Lung (tissue), 17 donors: ENCODE measurements at places on chromosomes 2 and 18. TPM values are rescaled to one million over a fixed set of nuclear protein-coding genes. Genes with fewer than 3 reads are reported as not detected.

PROKR1 gene
- not detected for polyA plus RNA-seq

AQP12A gene
- polyA plus RNA-seq, result not detected

SLC11A1 gene
- 359 TPM for polyA plus RNA-seq

LCT gene
- 0.02 TPM for polyA plus RNA-seq

GCKR gene
- 0.28 TPM for polyA plus RNA-seq

KHK gene
- 3.1 TPM for polyA plus RNA-seq

DNA sequence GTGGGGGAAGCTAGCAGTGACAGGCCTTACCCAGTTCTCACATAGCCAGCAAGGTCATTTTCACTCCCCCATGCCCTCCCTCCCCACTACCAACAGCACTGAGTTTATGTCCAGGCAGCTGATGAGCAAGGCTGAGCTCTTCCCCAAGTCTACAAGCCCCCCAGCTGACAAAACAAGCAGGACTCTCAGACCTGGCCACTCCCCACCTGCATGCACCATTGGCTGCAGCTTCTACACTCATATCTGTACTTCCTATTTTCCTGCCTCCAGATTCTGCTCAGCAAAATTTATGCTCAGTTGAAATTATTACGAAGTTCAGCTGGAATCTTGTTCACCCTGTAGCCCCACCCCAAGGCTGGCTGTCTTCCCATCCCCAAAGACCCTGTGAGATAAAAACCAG lies 339.3 kb downstream of the ARL6IP6 start:
- no peak for DNase-seq

DNA sequence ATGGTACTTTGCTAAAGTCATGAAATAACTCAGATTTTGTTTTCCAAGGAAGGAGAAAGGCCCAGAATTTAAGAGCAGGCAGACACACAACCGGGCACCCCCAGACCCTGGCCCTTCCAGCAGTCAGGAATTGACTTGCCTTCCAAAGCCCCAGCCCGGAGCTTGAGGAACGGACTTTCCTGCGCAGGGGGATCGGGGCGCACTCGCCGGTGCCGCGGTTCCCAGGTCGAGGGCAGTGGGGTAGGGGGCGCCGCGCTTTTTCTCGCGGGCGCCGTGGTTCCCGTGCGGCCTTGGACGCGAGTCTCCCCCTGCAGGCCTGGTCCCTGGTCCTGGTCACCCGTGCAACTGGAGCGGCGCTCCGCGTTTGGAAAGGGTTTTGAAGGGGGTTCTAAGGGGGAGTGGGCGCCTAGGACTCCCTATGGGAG lies 1.2 kb downstream of the ZNF236 start:
- peak; percentile 57 for DNase-seq

DNA sequence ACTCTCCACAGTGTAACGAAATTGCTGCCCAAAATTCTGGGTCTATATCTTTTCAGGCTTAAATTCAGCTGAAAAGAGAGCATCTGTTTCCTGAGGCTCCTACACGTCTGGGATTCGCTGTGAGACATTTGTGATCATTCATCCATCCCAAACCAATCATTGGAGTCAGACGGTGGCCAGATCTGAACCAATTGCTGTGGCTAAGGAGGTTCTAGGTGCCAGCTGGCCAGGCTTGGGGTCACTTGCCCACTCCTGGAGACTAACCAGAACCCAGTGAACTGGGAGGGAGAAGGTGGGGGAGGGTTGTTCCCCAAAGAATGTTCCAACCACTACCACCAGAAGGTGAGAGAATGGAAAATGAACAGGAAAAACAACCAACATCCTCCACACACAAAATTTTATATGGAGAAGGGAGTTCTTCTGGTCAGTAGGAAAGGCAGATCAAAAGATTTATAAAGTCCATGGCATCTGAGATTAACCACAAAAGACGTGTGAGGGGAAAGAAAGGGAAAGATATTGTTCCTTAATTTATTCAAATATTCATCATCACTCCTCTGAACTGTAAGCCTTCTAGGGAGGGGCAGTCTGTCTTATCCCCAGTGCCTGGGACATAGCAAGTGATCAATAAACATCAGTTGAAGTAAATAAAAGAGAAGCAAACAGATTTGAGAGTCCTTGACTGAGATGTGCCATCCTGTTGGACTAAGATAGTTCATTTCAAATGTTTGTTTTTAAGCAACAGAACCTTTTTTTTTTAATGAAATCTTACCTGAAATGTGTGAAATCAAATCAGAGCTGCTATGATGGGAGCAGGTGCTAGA lies 3.0 kb upstream of the RTKN start:
- DNase-seq, result no peak

GRCh38 chr18:6871566-6871965 lies 142.1 kb downstream of the ARHGAP28 start:
- DNase-seq, result no peak

DNA sequence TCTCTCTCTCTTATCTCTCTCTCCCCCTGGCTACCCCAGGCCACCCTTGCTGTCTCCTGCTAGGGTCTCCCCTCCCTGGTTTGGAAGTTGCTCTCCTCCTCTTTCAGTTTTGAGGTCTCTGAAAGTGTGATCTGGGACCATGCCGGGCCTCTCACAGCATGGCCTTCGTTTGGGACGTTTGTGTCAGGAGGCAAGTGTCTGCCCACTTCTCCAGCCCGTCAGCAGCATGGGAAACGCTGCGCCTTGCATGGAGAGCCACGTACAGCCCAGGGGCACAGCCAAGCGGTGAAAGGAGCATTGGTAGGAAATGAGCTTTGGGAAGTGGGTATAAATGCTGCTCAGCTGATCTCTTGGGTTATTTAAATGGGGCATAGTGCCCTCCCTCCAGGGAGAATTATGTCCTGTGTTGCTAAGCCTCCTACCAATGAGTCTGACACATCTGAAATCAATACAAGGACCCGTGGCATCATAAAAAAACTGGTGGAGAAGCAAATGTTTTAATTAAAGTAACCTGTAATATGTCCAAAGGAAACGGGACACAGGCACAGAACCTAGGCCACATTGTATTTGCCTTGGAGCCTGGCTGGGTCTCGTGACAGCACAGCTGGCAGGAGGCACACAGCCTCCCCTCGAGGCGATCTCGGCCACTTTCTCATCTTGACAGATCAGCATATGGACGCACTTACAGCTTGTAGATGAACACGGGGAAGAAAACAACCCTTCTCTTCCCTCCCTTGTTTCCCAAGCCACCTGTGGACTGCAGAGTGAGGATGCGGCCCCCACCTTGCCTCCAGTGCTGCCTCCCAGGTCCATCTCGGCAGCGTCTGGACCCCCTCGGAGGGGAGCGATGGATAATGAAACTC lies 72.7 kb downstream of the SH3RF3 start:
- DNase-seq, result peak; percentile 36

DNA sequence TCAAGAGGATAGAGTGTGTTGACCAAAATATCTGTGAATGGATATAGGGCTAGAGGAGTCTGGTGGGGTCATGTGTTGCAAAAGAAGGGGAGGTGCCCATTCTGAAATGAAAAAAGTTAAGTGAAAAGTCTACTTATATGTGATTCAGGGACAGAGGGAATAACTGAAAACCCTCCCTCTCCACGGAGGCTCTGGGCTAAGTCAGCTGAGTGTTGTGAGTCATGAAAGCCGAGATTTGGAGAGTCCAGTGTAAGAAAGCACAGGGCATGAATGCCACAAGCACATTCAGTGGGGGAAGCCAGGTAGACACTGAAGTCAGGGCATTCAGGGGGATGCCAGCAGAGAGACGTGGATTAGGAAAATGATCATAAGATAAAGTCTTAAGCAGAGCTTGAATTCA lies 871.9 kb downstream of the TSN start:
- DNase-seq, result no peak

DNA sequence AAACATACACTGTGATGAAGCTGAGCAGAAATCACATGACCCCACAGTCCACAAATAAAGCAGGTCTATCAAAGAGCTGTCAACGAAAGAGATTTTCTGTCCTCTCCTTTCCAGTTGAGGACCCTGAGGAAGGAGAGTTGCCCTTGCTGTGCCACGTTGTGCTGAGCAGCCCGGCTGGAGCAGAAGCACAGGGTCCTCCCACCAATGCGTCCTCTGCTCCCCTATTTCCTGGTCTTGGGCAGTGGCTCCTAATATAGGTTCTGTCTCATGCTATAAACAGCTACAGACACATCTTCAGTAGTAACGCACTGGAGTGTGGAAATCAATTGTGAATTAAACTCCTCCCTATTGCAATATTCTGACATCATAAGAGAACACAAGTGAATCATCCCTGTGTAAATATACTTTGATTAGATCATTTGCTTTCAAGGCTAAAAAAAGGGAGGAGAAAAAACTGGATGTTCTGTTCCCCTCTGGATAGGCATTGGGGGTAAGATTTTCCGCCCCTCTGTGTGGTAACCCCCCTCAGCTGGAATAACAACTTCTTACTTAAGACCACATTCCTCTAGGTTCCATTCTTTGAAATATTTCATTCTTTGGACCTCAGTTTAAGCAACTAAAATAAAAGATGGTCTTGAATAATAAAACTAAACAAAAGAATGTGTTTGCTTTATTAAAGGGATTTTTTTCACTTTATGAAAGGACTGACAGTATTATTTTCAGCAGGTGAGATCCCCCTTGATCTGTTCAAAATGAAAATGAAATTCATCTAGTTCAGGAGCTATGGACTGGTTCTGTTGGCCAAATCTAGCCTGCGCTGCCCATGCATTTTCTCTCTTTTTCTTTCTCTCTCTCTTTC lies 8.3 kb upstream of the RHOB start:
- DNase-seq, result no peak

GRCh38 chr2:211463397-211463796 lies 907.0 kb downstream of the CPS1 start:
- no peak for DNase-seq

- DNase-seq, result no peak
These were observed 970.6 kb upstream of the ACVR2A start for GRCh38 chr2:146874260-146874658.

DNA sequence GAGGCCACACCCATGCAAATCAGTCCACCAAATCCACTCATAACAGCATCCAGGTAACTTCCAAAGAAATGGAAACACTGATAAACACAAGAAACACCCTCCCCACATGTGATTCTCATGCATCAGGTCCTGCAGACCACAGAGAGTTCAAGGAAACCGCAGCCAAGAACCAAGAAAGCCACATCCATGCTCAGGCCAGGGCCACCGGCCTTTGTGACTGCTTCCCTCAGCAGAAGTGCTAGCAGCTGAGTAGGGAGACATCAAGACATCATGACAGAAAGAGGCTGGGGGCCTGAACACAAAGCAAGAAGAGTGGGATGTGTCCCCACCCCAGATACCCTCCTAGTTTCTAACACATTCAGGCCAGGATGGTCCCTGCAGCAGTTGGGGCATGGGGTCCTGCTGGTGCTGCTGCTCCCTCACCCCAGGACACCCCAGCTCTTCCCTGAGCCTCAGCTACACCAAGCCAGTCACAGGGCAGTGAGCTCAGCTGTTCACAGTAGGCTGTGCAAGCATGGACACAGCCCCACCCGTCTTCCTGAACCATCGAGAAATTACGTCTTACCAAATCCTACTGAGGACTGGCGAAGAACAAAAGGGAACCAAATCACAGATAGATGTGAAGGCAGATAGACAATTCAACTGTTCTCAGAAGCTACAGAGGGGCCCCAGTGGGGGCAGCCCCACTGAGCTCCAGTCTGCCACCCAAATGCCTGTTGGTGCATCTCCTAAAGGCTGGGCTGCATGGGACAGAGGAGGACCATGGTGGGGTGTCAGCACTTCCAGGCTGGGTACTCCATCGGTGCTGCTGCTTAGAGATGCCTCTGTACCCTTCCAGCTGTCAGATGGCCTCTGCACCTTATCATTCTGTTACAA lies 60.9 kb downstream of the HDAC4 start:
- DNase-seq, result no peak

GRCh38 chr2:117786520-117786919 lies 28.0 kb upstream of the DDX18 start:
- no peak for DNase-seq

GRCh38 chr2:118855451-118856279 lies 8.2 kb upstream of the EN1 start:
- peak; percentile 82 for DNase-seq

DNA sequence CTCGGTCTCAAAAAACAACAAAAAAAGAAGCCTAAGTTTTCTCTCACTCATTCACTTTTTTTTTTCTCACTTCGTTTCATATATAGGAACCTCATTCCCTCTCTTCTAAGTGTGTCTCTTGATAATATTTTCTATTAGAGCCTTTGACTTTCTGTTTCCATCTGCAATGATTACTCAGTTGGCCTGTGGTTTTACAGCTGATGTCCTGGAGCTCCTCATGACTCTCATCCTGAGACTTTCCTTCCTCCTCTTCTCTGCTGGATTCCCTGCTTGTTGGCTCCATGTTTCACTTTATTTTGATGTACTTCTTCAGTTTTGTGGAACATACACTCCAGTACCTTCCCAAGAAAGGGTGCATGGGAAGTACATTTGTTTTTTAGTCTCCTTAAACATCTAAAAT lies 154.2 kb upstream of the GATA6 start:
- no peak for DNase-seq

DNA sequence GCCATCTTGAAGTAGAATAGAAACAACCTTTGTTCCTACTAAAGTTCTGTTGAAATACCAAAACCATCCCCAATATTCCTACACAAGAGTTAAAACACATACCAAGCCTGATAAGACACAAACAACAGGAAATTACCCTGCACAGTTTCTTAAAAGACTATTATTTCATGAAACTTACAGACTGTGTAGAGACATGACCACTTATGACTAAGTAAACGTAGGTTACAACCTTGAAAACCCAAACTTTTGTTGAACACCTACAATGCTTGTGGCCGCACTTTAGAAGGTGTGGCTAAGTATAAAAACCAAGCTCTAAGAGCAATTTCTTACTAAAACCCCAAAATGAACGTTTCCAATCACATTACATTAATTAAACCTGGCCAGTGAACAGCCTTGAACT lies 2.0 kb downstream of the SMAD2 start:
- DNase-seq, result peak; percentile 35
